ENCODE measurements at places on chromosomes 1 and 21.

GRCh38 chr1:119001181-119002027, 13.3 kb upstream of the TBX15 start:
- no peak for DNase-seq

- no peak for DNase-seq
These were observed 178.6 kb upstream of the HMGB4 start for GRCh38 chr1:33685256-33685655.

DNA sequence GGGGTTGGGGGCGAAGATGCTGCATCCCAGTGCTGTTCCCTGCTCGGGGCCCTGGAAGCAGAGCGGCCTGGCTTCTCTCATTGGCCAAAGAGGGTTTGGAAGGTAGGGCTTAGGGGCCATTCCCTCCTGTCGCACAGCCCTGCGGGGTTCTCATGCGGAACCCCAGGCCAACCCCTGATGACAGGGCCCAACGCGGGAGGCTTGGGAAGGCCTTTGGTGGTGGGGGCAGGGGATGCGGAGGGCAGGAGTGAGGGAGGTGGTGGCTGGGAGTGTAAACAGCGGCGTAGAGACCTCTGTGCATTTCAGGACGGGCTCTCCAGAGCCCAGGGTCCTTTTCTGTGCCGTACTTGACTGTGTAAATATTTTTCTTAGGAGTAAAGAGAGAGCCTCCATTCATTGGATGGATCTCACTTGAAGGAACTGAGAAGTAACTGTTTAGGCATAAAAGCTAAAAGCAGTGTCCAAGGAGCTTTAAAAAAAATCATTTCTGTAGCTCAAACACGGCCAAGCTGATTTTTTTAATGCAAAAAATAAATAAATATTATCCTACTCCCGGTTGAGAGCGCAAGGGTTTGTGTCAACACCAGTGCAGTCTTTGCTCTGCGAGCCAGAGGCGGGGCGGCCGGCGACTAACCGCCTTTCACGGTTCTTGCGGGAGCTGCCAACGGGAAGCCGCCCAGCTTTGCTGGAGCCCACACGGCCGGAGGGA, 169.1 kb downstream of the PRDM16 start:
- DNase-seq: no peak

- DNase-seq: no peak
These were observed 210.8 kb upstream of the CACYBP start for GRCh38 chr1:174788981-174789380.

GRCh38 chr1:79629414-79629813, 622.9 kb upstream of the ADGRL4 start:
- no peak for DNase-seq
